Kidney (tissue), 22 donors: ENCODE measurements at places on chromosomes 16 and 17. TPM values are rescaled to one million over a fixed set of nuclear protein-coding genes. Genes with fewer than 3 reads are reported as not detected.

GRCh38 chr17:27459433-27459832 lies 3.2 kb downstream of the KSR1 start:
- DNase-seq, result no peak

- DNase-seq, result no peak
Measured at GRCh38 chr16:13348416-13348815, 447.0 kb downstream of the SHISA9 start.

DNA sequence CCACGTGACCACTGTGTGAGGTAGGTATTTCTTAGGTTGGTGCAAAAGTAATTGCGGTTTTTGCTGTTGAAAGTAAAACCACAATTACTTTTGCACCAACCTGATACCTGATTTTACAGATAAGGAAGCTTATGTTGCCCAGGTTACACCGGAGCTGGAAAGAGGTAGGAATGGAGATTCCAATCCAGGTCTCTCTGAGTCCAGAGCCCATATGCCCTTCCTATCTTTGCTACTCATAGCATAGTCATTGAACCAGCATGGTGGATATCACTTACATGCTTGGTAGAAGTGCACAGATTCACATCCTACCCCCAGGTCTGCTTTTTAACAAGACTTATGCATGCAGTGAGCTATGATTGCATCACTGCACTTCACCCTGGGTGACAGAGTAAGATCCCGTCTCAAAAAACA lies 61.8 kb downstream of the ARSG start:
- DNase-seq, result no peak

DNA sequence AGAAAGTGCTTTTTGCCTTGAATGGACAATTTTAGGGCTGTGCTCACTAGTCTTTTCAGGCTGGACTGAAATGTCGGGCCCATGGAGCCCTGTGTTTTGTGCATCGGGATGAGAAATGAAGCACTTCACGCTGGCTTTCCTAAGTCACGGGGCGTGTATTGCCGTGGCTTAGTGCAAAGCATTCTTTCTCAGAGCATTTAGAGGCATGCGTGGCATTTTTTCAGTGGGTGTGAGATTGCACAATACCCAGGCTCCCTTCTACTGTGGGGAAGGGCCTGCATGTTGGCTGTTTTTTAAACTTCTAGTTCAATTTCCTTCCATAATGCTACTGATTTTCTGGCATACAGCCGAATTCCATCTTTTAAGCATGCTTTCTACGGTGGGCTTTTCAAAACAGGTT lies 12.6 kb upstream of the POLR3E start:
- DNase-seq, result no peak

DNA sequence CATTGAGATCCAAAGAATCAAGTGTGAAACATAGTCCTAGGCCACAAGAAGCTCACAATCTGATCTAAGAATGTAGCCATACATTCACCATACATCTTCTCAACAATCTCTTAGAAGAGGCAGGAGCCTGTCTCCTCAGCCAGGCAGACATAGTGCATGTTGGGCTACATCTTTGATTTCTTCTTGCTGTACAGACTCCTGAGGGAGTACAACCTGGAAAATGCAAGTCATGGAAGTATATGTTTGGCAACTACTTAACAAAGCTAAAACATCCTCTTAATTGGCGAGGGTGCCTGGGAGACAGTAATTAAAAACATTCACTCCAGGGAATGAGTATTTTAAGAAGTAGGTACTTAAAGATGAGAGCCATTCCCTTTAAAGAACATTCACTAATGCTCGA lies 79.2 kb upstream of the NOG start:
- DNase-seq, result no peak

DNA sequence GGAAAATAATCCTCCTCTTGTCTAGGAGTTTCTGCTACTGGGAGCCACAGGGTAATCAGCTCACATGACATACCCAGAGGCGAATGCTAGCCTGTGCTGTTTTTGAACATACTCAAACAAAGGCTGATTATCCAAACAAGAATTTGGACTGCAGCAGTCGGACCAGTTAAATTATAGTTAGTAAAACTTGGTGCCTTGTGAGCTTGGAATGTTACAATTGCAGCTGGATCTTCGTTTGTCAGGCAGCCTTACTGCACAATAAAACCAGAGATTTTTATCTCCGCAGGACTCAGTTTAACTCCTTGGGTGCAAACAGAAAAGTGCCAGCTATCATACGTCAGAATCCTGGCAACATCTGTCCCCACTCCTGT lies 163.8 kb upstream of the TBX2 start:
- DNase-seq, result peak; percentile 67

NPIPA2 gene
- not detected for polyA plus RNA-seq

ATP1B2 gene
- 12.8 TPM for polyA plus RNA-seq

- DNase-seq, result peak; percentile 21
Measured at GRCh38 chr17:6475411-6475810, 31.2 kb downstream of the PIMREG start.

KRTAP3-2 gene
- not detected for polyA plus RNA-seq

GRCh38 chr17:77881545-77881944 lies 77.0 kb upstream of the TNRC6C start:
- peak; percentile 60 for DNase-seq

GRCh38 chr16:12625068-12625467 lies 178.6 kb downstream of the CPPED1 start:
- no peak for DNase-seq

DNA sequence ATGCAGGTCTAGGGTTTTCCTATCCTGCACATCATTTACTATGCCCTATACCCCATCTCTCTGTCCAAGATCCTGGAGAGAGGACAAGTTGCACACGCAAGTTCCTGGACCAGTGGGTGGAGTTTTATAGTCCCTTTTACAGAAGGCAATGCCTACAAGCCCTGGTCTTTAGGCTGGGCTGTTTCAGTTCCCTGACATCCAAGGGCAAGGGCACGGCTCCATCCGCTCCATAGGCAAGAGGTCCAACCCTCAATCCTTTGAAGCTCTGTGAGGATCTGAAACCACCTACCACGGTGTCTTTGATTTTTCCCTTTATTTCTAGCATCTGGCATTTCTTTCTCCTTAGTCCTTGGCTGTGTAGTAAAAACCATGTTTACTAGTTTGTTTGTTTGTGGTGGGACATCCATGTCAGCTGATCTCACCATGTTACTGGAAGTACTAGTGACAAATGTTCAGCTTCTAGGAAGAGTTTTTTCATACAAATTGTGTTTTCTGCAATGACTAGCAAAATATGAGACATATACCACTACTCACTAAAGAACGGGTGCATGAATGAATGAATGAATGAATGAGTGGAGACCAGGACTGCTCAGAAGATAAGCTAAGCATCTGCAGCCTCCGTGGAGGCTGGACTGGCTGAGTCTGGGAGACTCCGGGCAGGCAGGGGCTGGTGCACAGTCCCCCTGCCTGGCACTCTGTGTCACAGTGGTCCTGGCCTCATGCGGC lies 359.4 kb downstream of the SLC39A11 start:
- DNase-seq, result no peak

- DNase-seq, result no peak
Measured at GRCh38 chr17:47603830-47604597, 45.7 kb upstream of the KPNB1 start.

CTU2 gene
- polyA plus RNA-seq, result 11.1 TPM

- DNase-seq, result no peak
Measured at GRCh38 chr16:8436931-8437330, 153.4 kb downstream of the TMEM114 start.

- DNase-seq, result no peak
Measured at GRCh38 chr17:77594416-77595209, 363.9 kb upstream of the TNRC6C start.

ELMO3 gene
- polyA plus RNA-seq, result 33.1 TPM

CACNA1H gene
- 6.4 TPM for polyA plus RNA-seq

DNA sequence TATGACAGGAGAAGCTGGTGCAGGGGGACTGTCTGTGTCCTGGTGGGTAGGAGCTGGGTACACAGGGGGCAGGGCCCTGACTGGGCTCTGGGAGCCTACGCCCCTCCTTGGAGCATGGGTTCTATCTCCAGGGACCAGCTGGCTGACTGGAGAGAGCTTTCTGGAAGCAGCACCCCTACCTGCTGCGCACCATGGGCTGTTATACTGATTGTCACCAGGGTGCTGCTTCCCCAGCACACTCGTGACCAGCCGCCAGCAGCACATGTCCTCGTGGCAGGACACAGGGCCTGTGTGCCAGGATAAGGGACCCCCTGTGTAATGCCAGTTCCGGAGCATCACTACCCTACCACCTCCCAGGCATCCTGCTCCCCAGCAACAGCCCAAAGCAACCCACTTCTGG lies 106.0 kb downstream of the AMFR start:
- no peak for DNase-seq

DNA sequence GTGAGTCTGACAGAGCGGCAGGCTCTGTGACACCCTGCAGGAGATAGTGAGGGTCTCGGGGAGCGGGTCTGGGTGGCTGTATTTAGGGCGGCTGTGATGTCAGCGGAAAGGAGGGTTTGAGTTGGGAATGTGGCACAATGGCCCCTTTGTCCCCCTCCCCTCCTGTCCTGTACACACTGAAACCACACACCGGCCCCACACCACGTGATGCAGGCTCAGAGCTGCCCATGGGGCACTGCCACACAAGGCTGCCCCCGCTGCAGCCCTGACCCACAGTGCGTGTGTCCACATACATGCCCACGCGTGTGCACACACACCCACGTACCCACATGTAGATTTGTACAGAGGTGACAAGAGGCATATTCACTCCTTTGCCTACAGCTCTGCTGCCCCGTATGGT lies 15.3 kb downstream of the SGCA start:
- peak; percentile 49 for DNase-seq

GRCh38 chr16:3771513-3771912 lies 54.2 kb upstream of the TRAP1 start:
- no peak for DNase-seq
